ENCODE measurements at places on chromosomes 6 and 20. TPM values are rescaled to one million over a fixed set of nuclear protein-coding genes. Genes with fewer than 3 reads are reported as not detected.

Gene ELOVL2
- 0.86 TPM for total RNA-seq

GRCh38 chr6:13072686-13073347 is 255.5 kb downstream of the TBC1D7 start:
- DNase-seq = no peak
- H3K4me1 ChIP-seq = peaks cover 30% of the 10 kb centered on the region
- no peaks in the 10 kb centered on the region for H3K36me3 ChIP-seq
- no peak overlapping the region for H3K27ac ChIP-seq
- H3K27me3 ChIP-seq = no peaks in the 10 kb centered on the region

- DNase-seq = no peak
- H3K27ac ChIP-seq = no peak overlapping the region
- H3K4me1 ChIP-seq = no peaks in the 10 kb centered on the region
- no peak overlapping the region for H3K4me3 ChIP-seq
- H3K27me3 ChIP-seq = no peaks in the 10 kb centered on the region
Measured at GRCh38 chr6:152669895-152670294, 27.8 kb upstream of the MYCT1 start.

Gene ANKRD66
- not detected for total RNA-seq

Gene VTA1
- 28.2 TPM for total RNA-seq

DNA sequence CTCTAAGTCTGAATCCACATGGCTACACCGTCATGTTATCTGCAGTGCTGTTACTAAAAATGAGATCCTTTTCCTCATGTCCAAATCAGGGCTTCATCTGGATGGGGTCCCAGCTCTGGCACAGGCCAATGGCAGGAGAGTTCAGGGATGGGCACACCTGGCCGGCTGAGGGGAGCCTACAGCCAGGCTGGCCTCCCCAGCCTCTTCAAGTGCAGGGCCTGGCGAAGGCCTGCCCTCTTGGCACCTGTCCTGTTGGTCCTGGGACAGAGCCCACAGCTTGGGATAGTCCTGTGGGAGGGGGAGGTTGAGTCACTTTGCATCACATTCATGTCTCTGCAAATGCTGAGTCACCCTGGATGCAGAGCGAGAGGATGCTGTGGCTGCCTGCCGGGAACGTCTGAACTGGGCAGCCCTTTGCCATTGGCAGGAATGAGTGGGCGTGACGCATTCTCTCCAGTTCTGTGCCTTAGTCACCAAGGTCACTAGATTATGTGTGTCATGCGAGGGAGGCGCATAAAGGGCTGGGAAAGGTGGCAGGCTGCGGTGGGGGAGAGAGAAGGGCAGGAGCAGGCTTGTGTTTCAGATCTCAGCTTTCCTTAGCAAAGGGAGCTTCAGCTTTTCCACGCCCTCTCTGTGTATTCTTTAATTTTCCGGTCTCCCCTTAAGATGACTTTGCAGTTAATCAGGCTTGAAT is 223.2 kb upstream of the ECI2 start:
- peak; percentile 98 for DNase-seq
- no peaks in the 10 kb centered on the region for H3K27me3 ChIP-seq
- peaks cover 16% of the 10 kb centered on the region for H3K4me1 ChIP-seq
- no peaks in the 10 kb centered on the region for H3K36me3 ChIP-seq

GRCh38 chr6:151209071-151209831 is 30.5 kb upstream of the AKAP12 start:
- DNase-seq = no peak
- H3K27me3 ChIP-seq = no peaks in the 10 kb centered on the region
- no peak overlapping the region for H3K4me3 ChIP-seq
- no peaks in the 10 kb centered on the region for H3K4me1 ChIP-seq
- no peak overlapping the region for H3K27ac ChIP-seq

Gene CSNK2A1
- 125 TPM for total RNA-seq

GRCh38 chr20:3423126-3423525 is 15.7 kb upstream of the DNAAF9 start:
- no peak overlapping the region for H3K4me3 ChIP-seq
- no peaks in the 10 kb centered on the region for H3K4me1 ChIP-seq
- H3K27ac ChIP-seq = no peak overlapping the region
- no peak for DNase-seq
- H3K27me3 ChIP-seq = no peaks in the 10 kb centered on the region
